T-helper 2 cell treated with Interferon-gamma antibody and Interleukin-4, amounts not matched to agents 100 ng/mL and 5 ng/mL, for 36 hours (primary cell): ENCODE measurements at places on chromosomes 2 and 18. TPM values are rescaled to one million over a fixed set of nuclear protein-coding genes. Genes with fewer than 3 reads are reported as not detected.

The LIMS2 gene
- total RNA-seq, result 23.1 and 24.2 TPM in 2 replicates

The ID2 gene
- 173 and 182 TPM in 2 replicates for total RNA-seq

The PSMA8 gene
- 1.6 and 1.7 TPM in 2 replicates for total RNA-seq

The RGPD3 gene
- 0.20 and 0.30 TPM in 2 replicates for total RNA-seq

The LRRFIP1 gene
- total RNA-seq, result 200 and 201 TPM in 2 replicates

The ZNF385B gene
- not detected in 2 replicates for total RNA-seq

The PIAS2 gene
- 26.8 and 29.2 TPM in 2 replicates for total RNA-seq

The AGXT gene
- total RNA-seq, result not detected in 2 replicates

The LYPD6 gene
- not detected in 2 replicates for total RNA-seq

The UGT1A4 gene
- total RNA-seq, result not detected in 2 replicates

The POTEI gene
- not detected in 2 replicates for total RNA-seq

The DSC2 gene
- not detected in 2 replicates for total RNA-seq

The MROH2A gene
- not detected in 2 replicates for total RNA-seq

The RNF152 gene
- total RNA-seq, result 0.05 and 0.11 TPM in 2 replicates

The C2orf72 gene
- total RNA-seq, result 0.07 TPM in 1 of 2 replicates, not detected in the other

The GAD1 gene
- 8.0 and 8.9 TPM in 2 replicates for total RNA-seq

The HNMT gene
- not detected in 2 replicates for total RNA-seq

The MC5R gene
- 0.09 TPM in 1 of 2 replicates, not detected in the other for total RNA-seq

The GAREM1 gene
- not detected in 2 replicates for total RNA-seq

The APCDD1 gene
- total RNA-seq, result not detected in 2 replicates

The CENPA gene
- total RNA-seq, result 37.9 and 38.5 TPM in 2 replicates

The PAIP2B gene
- total RNA-seq, result 0.82 and 0.89 TPM in 2 replicates

The LIPT1 gene
- 7.7 and 8.0 TPM in 2 replicates for total RNA-seq

The POLR1A gene
- 44.5 and 47.2 TPM in 2 replicates for total RNA-seq

The C2orf66 gene
- 0.20 and 0.41 TPM in 2 replicates for total RNA-seq

The SOWAHC gene
- 0.32 TPM in 2 replicates for total RNA-seq

The ICOS gene
- total RNA-seq, result 38.9 and 40.9 TPM in 2 replicates

The EPG5 gene
- 21.3 and 22.5 TPM in 2 replicates for total RNA-seq

The C2orf78 gene
- total RNA-seq, result not detected in 2 replicates

The LAMA1 gene
- not detected in 2 replicates for total RNA-seq

The ABCB11 gene
- total RNA-seq, result 0.02 TPM in 1 of 2 replicates, not detected in the other

The SLC4A5 gene
- total RNA-seq, result 0.86 and 3.1 TPM in 2 replicates

The EFHD1 gene
- total RNA-seq, result 1.0 and 1.1 TPM in 2 replicates

The LAPTM4A gene
- 29.3 and 29.5 TPM in 2 replicates for total RNA-seq
